ENCODE measurements at places on chromosomes 1 and 21.

- no peak for DNase-seq
Observed at GRCh38 chr1:9922342-9922741, 12.3 kb upstream of the CTNNBIP1 start.

GRCh38 chr21:44729336-44730027 is 18.1 kb upstream of the TSPEAR start:
- DNase-seq: no peak

- DNase-seq: no peak
Observed at GRCh38 chr21:42553435-42553834, 39.8 kb downstream of the SLC37A1 start.

DNA sequence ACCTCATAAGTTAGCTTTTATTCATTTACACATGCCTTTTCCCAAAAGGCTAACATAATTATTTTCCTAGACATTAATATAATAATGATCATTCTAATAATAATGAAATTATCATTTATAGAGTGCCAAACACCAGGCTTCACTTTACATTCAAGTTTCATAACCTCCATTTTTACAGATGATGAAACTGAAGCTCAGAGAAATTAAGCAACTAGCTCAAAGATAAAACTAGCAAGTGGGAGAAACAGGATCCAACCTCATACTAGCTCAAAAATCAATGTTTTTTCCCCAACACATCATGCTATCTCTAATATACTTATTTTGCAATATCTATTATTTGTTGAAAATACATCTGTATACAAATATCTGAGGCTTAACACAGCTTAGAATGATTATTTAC is 14.0 kb downstream of the LPGAT1 start:
- no peak for DNase-seq

DNA sequence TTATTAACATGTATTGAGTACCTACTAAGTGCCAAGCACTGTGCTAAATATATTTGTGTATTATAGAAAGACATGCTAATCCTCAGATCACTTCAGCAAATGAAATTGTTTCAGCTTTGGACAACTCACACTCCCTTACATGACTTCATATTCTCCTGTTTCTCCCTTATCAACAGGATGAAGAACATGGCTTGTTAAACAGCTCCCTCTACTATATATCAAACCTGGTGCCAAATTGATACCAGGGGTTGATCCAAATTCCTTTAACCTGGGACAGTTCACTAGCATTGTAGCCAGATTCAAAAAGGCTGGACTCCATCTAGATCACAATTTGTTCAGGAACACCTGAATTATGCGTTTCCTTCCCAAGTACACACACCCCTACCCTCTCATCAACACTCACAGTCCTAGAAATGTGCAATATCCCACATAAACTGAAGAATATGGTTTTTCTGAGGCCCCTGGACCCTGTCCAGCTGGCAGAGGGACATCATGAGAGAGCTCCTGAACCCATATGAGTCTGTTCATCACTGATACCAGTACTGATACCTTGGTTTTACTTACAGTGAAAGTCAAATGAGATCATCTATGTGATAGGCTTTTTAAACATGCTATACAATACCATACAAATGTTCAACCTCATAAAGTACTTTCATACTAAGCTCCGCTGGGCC is 47.0 kb upstream of the PALMD start:
- DNase-seq: no peak

DNA sequence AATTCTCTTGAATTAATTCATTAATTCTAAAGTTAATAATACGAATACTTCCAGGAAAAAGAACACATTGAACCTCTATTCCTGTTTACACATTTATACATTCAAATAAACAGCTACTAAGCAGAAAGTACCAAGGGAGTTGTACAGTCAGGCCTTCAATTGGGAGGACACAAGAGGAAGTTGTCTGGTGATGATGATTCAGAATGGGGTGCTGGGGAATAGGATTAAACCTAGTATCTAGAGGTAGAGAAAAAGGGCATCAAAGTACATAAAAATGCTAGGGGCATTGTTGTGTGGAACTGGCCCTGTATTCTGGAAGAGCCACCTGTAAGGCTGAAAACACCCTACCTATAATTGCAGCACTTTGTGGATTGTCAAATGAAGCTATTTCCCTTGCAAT is 71.7 kb upstream of the MROH9 start:
- DNase-seq: no peak

GRCh38 chr1:55214934-55215193 is 300 bp downstream of the USP24 start:
- no peak for DNase-seq

GRCh38 chr1:18653367-18653766 is 22.7 kb downstream of the PAX7 start:
- no peak for DNase-seq

DNA sequence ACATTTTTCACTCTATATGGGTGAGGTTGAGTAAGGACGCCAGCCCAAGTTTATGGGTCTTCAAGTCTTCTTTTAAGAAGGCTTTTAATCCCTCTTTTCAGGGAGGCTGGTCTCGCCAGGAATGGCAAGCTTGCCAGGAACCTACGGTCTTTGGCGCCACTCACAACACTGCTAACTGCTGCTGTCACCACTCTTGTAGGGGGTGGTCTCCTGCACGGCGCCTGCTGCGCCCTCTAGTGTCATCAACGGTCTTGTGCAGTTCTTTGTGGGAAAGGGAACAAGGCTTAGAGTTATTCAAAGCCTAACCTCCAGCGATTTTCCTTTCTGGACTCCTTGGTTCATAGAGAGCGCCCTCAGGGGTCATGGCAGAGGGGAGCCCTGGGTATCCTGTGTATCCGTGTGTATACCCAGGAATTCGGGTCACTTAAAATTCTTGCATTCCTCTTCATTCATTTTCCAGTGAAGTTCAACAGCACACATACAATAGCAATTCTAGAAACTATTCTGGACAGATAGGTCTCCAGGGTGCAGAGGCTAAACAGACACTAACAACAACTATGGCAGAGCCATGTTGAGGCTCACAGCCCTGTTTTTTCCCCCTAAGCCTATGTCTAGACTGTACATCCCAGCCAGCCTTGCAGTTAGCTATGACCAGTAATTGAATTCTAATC is 392.8 kb upstream of the CAMK1G start:
- peak; percentile 16 for DNase-seq

DNA sequence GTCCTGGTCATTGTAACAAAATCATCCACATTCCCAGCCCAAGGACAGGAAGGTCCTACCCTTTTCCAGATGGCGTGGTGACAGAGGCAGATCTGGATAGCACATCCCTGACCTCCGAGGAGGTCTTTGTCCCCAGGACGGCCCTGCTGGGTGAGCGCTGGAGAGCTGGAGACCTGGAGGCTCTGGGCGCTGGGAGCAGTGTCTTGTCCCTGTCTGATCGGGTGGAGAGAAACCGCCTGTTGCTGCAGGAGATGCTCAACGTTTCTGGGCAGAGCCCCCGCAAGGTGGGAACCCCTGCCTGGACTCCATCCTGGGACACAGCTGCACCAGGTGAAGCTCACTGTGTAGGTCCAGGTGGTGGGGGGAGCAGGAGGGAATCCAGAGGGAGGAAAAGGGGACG is 4.1 kb downstream of the KIAA1614 start:
- DNase-seq: no peak

GRCh38 chr21:41349619-41350390 is 12.0 kb upstream of the MX2 start:
- DNase-seq: no peak

DNA sequence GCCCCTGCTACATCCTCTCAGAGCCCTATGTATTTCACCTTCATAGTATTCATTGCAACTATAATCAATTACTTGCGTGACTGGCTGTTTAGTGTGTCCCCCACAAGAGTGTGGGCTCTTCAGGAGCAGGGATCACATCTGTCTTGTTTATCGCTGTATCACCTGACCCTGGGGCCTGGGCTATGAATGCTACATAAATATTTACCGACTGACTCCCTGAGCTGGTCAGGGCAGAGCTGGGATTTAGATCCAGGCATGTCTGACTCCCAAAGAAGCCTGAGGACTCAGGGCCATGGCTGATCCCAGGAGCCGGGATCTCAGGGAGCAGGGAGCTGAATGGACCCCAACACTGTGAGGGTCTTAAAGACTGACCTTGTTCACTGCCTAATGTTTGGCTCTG is 49.7 kb downstream of the AHDC1 start:
- DNase-seq: no peak

- DNase-seq: no peak
Observed at GRCh38 chr21:45873418-45873817, 108.2 kb upstream of the COL6A1 start.

GRCh38 chr1:193569096-193569982 is 382.9 kb upstream of the B3GALT2 start:
- DNase-seq: no peak

- DNase-seq: no peak
Observed at GRCh38 chr1:3910049-3910731, 10.1 kb upstream of the C1orf174 start.

- no peak for DNase-seq
Observed at GRCh38 chr1:212944229-212944901, 6.0 kb upstream of the VASH2 start.

DNA sequence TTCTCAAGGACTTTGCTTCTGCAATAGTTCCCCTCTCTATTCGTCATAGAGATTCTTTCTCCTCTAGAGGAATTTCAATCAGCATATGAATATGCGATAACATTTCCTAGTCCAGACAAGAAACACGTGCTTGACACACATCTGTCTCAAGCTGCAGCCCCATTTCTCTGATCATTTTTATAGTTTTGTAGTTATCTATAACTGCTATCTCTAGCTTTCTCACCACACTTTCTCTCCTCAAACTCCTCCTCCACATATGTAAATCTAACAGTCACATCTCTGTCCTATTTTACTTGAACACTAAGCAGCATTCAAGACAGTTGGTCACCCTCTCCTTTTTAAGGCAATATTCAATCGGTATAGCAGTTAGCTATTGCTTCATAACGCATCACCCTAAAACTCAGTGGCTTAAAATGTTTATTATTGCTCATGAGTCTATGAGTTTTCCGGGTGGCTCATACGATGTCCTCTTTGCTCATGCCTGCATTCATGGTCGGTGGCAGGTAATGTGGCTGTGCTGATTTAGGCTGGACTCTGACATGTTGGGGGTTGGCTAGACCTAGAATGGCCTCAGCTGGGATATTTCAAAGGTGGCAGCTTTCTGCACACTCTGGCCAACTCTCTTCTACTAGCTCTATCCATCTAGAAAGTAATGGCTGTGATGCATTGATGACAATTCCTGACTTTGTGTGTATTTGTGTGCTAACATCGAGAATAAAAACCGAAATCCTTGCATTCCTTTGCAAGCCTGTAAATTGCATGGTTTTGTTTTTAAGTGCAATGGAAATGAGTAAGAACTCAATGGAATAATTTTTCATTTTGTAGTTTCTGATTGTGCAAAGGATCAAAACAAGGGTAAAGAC is 20.6 kb downstream of the ATP6V1G3 start:
- DNase-seq: no peak

DNA sequence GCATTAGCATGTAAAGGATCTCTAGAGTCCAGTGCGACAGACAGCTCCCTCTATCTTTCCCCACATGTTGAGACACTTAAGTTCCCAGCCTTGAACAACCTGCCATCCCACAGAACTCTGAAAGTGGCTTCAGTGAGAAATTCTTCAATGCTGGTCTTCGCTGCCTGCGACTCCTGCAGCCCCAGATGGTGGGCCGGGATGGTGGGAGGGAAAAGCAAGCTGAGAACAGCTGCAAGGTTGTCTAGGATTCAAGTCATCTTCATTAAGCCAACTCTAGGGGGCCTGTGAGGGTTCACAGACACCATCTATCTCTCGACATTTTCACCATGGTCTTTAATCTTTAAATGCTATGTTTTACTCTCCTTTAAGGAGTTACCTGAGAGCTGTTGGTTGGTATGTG is 185.5 kb upstream of the C1orf174 start:
- no peak for DNase-seq

GRCh38 chr1:208004851-208005250 is 93.9 kb upstream of the CD34 start:
- DNase-seq: no peak

- DNase-seq: peak; percentile 41
Observed at GRCh38 chr1:21703318-21703963, 34.3 kb upstream of the RAP1GAP start.

DNA sequence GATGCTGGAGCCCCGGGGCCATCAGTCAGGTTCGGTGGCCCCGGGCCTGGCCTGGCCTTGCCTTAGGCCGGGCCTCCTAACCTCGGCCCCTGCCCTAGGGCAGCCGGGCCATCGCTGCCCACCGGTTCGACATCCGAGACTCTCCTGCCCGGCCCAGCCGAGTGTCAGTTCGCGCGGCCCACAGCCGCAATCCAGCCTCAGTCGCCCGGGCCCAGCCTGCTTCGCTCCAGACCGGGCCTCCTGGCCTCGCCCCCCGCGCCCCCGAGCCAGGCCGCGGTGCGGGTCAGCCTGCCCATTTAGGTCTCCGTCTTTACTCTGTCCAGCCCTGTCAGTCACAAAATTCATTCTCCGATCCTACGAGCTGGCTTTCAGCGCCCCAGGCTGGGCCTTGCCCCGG is 777 bp downstream of the LRRC41 start:
- DNase-seq: no peak

DNA sequence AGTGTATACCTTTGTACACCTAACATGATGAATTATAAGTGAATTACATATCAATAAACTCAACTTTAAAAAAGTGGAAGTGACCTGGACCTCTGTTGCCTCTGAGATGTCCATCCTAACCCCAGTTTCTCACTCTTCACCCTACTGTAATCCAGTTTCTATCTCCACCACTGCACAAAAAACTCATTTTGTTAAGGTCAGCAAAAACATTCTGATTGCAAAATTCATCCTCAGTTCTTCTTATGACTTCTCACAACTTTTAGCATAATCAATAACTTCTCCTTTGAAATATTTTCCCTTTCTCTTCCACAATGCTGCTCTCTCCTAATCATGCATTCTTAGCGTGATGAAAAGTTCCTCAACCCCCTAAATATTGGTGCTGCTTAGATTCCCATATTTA is 129.8 kb downstream of the CRB1 start:
- no peak for DNase-seq

DNA sequence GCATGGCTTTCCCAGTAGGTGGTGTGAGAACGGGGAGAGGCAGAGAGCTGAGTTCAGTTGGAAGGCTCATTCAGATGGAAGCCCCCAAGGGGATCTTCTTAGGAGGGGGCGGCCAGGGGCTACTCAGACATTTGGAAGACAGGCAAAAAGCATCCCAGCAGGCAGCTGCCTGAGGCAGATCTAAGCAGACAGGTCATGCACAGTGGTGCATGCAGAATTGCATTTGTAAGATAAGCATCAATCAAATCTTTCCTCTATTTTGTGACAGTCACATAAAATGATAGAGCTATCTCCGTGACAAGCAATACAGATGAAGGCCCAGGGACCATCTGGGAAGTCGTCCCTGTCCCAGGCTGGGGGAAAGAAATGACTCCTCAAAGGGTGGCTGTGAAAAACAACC is 3.8 kb downstream of the RAB3B start:
- DNase-seq: no peak

GRCh38 chr1:220786337-220787068 is at the start of gene MTARC1:
Gene MTARC1, plus strand, starts transcription at chr1:220786913. Its CDS starts 32 bp downstream, at chr1:220786945.
- DNase-seq: peak; percentile 54

GRCh38 chr1:193658081-193658480 is 471.7 kb upstream of the B3GALT2 start:
- DNase-seq: no peak

GRCh38 chr1:31799895-31800673 is 15.7 kb downstream of the SPOCD1 start:
- DNase-seq: no peak
